ENCODE measurements at places on chromosomes 6 and 20.

DNA sequence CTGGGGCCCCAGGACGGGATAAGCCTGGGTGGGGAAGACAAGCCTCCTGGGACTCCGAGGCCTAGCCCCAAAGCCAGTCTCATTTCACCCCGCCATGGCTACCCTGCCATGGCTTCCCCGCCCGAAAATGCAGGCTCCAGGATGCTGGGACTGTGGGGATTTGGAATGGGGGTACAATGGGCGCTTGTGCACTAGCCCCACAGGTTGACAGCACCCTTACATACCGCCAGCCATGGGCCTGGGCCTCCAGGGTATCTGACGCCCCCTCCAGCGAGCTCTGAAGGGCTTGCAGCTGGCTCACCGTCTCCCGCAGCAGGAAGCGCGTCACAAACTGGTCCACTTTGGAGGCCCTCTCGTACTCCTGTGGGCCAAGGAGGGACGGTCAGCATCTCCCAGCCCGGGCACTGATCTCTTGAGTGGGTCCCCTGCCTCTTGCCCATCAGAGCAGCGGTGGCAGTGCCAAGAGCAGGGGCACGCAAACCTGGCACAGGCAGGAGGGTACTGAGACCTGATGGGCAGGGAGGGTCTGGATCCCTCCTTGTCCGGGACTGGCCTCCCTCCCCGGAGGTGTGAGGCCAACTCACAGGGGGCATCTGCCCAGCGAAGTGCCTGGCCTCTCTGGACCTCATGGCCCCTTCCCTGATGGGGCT lies 2.0 kb upstream of the C20orf144 start:
- DNase-seq = no peak

DNA sequence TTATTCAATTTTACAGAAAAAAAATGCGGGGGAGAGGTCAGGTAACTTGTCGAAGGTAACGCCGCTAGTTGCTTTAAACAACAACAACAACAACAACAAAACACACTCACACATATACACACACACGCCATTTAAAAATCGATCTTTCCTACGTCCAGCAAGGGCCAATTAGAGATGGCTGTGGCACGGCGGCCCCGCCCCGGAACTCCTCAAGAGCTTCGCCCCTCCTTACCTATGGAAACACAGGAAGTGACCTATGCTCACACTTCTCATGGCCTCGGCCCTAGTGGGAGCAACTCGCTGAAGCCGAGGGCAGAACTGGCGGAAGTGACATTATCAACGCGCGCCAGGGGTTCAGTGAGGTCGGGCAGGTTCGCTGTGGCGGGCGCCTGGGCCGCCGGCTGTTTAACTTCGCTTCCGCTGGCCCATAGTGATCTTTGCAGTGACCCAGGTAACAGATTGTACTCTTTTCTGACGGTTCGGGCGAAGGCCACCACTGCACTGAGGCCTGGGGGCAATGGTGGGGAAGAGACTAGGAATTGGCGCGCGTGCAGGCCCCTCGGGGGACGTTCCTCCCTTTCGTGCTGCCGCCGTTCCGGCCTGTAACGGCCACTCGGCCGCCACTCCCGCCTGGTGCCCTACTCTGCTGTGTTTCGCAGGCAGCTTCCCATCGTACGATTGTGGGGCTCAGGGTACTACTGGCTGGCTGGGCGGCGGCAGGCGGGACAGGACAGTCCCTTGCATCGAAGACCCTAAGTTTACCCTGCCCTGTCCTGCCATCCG lies at the start of gene TBP:
TBP (plus strand) TSS at position 357 of the 783 bp plus-strand sequence. CDS start 2,661 bp downstream, outside the sequence.
- DNase-seq = peak; percentile 99

DNA sequence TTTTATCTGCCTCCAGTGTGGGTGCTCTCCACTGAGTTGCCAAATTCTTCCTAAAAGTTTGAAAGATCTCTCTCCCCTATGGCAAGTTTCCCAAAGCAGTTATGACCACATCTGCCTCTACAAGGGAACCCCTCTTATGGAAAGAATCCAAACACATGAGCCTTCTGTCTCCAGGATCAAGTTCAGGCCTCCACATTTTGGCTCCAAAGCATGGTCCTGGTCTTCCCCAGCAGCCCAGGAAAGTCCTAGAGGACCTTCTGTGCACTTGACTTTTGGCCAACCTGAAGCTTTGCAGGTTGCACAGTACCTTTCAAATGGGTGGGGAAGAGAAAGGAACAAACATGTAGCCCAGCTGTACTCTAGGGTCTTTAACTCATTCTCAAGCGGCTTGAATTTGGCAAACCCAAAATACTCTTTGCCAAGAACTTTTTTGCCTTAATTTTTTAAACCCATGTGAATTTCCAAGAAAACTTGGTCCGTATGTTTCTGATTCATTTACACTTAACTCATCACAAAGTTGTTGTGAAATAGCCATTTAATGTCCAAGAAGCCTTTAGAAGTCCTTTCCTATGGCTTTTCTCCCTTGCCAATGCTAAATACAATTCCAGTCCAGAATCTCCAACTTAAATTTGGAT lies 240.1 kb upstream of the TBX18 start:
- no peak for DNase-seq

DNA sequence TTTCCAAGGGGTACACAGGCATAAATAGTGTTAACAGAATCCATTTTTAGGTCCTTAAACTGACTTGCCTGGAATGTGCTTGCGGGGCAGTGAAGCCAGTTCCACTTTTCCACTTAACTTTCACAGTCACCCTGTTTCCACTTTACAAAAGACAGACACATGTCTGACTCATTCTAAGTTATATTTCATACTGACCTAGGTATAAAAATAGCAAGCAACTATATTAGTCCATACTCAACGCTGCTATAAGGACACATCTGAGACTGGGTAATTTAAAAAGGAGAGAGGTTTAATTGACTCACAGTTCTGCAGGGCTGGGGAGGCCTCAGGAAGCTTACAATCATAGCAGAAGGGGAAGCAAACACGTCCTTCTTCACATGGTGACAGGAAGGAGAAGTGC lies 88.2 kb downstream of the MTFR2 start:
- peak; percentile 4 for DNase-seq

DNA sequence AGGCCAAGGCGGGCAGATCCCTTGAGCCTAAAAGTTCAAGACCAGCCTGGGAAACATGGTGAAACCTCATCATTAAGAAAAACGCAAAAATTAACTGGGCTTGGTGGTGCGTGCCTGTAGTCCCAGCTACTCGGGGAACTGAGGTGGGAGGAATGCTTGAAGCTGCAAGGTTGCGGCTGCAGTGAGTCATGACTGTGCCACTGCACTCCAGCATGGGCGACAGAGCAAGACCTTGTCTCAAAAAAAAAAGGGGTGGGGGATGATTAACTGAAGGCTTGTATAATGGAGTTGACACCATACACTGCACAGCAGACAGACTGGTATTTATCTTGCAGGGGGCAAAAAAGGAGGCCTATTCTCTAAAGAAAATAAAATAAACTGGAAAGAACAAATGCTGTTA lies 27.7 kb downstream of the SRPK1 start:
- DNase-seq = no peak

- DNase-seq = no peak
Measured at GRCh38 chr20:34142121-34142520, 30.1 kb upstream of the EIF2S2 start.

All from MV-4-11 (cell line).